Osteocyte (in vitro differentiated cells): ENCODE measurements at places on chromosomes 1 and 21. TPM values are rescaled to one million over a fixed set of nuclear protein-coding genes. Genes with fewer than 3 reads are reported as not detected.

The TMEM82 gene
- not detected in 2 replicates for total RNA-seq

DNA sequence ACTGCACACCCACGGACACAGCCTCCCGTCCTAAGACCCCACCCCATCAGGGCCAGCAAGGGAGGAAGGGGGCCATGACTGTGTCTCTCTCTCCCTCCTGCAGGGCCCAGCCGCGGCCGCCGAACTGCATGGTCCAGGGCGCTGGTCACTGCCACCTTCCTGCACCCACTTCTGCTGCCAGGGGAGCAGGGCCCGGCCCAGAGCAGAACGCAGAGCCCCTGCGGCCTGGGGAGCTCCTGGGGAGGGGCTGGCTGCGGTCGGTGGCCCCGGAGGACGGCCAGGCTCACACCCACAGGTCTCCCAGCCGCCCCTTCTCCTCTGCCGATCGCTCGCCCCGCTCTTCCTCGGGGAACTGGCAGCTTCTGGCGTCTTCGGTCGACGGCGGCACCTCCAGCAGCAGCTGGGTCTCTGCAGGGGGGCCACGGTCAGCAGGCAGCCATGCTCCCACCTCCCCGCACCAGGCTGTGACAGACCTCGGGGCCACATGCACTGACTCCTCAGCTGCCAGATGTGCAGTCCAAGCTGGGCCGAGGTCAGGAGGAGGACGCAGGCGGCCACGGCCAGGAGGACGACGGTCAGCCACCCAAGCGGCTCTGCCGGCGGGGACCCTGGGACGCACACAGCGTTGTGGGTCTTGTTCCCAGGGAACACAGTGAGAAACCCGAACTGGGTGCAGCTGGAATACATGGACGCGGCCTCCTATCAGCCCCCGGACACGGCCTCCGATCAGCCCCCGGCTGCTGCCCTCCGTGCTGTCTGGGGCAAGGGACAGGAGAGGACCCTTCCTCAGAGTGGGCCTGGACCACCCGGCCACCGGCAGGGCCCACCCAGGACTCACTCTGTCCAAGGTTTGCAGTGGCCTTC lies 2.6 kb downstream of the TNFRSF18 start:
- no peak overlapping the region for H3K4me3 ChIP-seq
- H3K27me3 ChIP-seq: no peaks in the 10 kb centered on the region
- no peak overlapping the region for H3K27ac ChIP-seq
- peaks cover 12% of the 10 kb centered on the region for H3K4me1 ChIP-seq
- DNase-seq: no peak

The AJAP1 gene
- total RNA-seq: 0.35 and 0.65 TPM in 2 replicates

DNA sequence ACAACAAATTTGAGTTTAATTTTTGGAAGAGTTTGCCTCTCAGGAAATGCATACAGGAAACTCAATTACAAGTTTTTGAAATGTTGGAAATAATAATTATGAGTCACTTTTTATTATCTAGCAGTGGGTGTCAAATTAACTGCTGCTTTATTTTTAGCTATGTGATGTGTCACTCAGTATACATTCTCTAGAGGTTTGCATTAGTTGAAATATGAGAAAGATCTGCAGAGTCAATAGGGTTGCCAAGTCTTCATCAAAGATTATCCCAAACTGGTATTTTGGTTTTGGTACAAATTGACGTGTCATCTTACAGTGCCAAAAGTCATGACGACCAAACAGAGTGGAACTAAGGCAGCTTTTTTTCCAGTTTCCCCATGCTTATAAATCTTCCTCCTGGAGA lies 54.3 kb upstream of the DIPK1A start:
- peaks cover 30% of the 10 kb centered on the region for H3K27me3 ChIP-seq
- DNase-seq: no peak
- no peak overlapping the region for H3K27ac ChIP-seq
- no peak overlapping the region for H3K4me3 ChIP-seq

The SGIP1 gene
- total RNA-seq: 118 and 123 TPM in 2 replicates

The RBBP5 gene
- 14.7 and 17.3 TPM in 2 replicates for total RNA-seq

DNA sequence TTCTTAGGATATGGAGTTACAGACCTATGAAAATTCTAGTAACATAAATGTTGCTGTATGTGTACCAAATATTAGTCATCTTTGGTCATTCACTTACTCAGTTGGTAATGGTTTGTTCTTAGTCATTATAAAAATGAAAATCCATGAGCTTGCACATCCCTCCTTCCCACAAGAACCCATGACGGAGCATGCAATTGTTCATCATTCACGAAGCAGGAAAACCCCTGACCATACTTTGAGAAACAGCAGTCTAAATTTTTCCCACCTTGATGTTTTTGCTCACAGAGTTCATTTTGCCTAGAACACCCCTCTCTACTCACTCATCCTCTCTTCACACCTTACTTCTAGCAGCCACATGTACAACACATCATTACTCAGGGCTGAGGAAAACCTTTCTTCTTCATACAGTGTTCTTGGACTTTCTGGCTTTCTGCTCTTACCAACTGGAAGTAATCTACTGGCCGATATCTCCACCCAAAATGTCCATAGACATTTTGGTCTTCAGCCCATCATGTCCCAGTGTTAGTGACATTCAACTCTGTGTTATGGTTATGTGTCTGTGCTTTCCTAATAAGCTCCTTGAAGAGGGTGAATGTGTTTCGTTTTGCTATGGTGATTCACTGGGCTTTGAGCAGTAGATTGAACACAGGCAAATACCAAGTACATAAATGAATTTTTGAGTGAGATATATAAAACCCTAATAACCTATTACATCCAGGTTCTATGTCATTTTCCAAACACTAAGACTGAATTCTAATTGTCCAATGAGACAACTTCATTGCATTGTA lies 189.9 kb downstream of the ZC3H11B start:
- H3K4me3 ChIP-seq: no peak overlapping the region
- DNase-seq: no peak
- H3K4me1 ChIP-seq: peaks cover 4% of the 10 kb centered on the region
- no peaks in the 10 kb centered on the region for H3K36me3 ChIP-seq

DNA sequence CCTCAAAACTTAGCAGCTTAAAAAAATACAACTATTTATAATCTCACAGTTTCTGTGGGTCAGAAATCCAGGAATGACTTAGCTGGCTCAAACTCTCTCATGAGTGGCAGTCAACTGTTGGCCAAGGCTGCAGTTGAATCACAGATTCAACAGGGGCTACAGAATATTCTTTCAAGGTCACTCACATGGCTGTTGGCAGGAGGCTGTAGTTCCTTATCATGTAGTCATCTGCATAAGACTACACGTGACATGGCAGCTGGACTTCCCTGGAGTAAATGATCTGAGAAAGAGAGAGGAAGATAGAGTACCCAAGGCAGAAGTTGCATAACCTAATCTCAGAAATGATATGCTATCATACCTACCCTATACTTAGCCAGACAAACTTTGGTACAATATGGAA lies 75.2 kb upstream of the TSPAN2 start:
- peaks cover 31% of the 10 kb centered on the region for H3K4me1 ChIP-seq
- no peak for DNase-seq
- H3K36me3 ChIP-seq: no peaks in the 10 kb centered on the region

The SPAG17 gene
- total RNA-seq: not detected in 2 replicates

DNA sequence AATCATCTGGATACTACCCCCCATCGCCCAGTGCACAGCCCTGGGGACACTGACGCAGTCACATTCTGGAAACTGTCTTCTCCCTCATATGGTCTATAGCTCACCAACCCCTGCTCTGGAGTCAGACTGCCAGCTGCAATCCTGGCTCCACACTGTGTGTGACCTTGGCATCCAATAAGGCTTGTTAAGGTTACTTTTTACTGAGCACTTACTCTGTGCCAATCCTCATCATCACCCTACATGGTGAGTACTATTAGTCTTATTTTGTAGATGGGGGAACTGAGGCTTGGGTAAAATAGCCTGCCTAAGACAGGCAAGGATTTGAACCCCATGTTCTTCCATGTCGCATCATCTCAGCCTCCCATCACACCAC lies 34.9 kb downstream of the AHDC1 start:
- no peak for DNase-seq
- no peaks in the 10 kb centered on the region for H3K27me3 ChIP-seq
- H3K27ac ChIP-seq: peak overlapping the region; percentile 92
- H3K4me1 ChIP-seq: peaks cover 94% of the 10 kb centered on the region

The SLC30A1 gene
- 12.1 and 14.2 TPM in 2 replicates for total RNA-seq

DNA sequence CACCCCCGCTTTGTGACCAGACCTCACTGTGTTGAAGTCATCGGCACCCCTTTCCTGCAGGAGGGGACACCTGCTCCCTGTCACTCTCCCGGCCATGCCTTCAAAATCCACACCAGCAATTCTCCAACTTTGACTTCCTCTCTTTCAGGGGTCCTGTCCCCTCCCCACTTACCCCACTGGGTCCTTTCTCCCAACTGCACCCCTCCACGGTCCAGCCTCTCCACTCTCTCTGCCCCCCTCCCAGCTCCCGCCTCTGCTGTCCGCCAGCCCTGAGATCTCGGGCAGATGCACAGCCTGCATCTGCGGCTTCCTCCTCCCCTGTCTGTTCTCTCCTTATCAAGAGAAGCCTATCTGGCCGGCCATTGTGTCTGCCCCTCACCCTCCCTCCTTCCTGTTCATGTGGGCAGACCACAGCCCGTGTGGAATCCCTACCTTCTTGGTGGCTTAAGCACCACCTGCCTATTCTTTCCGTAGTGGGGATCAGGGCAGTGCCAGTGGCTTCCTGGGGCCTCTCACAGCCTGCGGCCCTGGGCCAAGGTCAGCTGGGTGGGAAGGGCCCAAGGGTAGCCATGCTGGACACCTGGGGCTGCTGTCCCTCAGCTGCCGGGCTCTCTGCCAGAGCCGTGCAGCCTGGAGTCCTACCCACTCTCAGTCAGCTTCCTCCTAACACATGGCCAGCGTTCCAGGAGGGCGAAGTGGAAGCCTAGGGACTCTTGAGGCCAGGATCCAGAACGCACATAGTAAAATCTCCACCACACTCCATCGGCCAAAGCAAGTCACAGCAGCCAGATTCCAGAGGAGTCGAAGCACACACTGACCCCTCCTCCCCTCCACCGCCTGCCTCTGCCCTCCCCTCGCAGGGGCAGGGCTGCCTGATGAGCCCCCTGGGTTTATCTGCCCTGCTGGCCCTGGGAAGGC lies 5.1 kb upstream of the HES4 start:
- no peaks in the 10 kb centered on the region for H3K27me3 ChIP-seq
- H3K4me3 ChIP-seq: peak overlapping the region; percentile 38
- peak overlapping the region; percentile 87 for H3K27ac ChIP-seq
- H3K4me1 ChIP-seq: peaks cover 26% of the 10 kb centered on the region
- H3K36me3 ChIP-seq: peaks cover 4% of the 10 kb centered on the region

The MRAP gene
- total RNA-seq: not detected in 2 replicates

- no peak overlapping the region for H3K4me3 ChIP-seq
- H3K36me3 ChIP-seq: peaks cover 16% of the 10 kb centered on the region
- H3K4me1 ChIP-seq: peaks cover 63% of the 10 kb centered on the region
- H3K27me3 ChIP-seq: no peaks in the 10 kb centered on the region
- DNase-seq: no peak
- peak overlapping the region; percentile 47 for H3K27ac ChIP-seq
These were observed 1.8 kb upstream of the SLC50A1 start for GRCh38 chr1:155133799-155134281.

The UQCRHL gene
- total RNA-seq: 1.5 and 1.6 TPM in 2 replicates

DNA sequence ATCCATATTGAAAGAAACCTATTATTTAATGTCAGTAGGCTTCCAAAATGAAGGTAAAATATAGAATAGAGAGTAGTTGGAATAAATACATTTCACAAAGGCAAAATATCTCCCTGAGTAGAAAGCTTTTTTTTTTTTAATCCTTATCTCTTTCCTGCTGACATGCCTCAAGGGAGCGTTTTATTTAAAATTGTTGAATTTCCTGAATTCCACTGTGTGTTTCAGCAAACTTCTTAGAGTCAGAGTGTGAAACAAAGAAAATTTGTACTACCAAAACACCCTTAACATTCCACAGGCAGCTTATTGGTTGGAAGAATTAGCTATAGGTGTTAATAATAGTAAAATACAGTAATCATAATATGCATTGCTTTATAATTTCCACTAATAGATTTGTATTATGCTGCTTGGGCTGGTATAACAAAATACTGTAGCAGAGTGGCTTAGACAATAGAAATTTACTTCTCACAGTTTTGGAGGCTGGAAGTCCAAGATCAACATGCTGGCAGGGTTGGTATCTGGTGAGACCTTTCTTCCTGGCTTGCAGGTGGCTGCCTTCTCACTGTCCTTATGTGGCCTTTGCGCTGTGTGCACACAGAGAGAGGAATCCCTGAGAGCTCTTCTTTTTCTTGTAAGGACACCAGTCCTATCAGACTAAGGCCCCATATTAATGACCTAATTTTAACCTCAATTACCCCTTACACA lies 468.4 kb upstream of the C1orf87 start:
- H3K4me3 ChIP-seq: no peak overlapping the region
- no peaks in the 10 kb centered on the region for H3K27me3 ChIP-seq
- peaks cover 9% of the 10 kb centered on the region for H3K4me1 ChIP-seq

The MFAP2 gene
- total RNA-seq: 169 and 172 TPM in 2 replicates

DNA sequence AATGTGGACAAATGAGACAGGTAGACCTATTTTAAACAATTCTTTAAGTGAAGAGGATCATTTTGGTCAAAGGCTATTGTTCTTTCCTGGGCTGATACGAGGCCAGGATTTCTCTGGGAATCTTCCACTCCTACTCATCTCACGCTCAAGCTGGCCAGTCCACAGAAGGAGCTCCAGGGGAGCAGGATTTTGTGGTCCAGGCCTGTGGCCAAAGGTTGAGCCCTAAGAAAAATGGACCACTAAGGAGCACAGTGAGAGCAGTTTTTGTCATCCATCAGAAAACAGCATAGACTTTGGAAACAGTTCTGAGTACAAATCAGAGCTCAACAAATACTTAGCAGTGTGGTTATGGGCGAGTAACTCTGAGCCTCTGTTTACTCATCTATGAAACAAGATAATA lies 260.2 kb upstream of the RUNX1 start:
- peaks cover 3% of the 10 kb centered on the region for H3K4me1 ChIP-seq
- H3K36me3 ChIP-seq: no peaks in the 10 kb centered on the region
- DNase-seq: no peak
- no peak overlapping the region for H3K4me3 ChIP-seq
- no peak overlapping the region for H3K27ac ChIP-seq

- no peaks in the 10 kb centered on the region for H3K27me3 ChIP-seq
- no peak for DNase-seq
- H3K4me1 ChIP-seq: peaks cover 18% of the 10 kb centered on the region
- no peaks in the 10 kb centered on the region for H3K36me3 ChIP-seq
These were observed 40.1 kb downstream of the SERTAD4 start for GRCh38 chr1:210272666-210273065.

- no peaks in the 10 kb centered on the region for H3K36me3 ChIP-seq
- peaks cover 62% of the 10 kb centered on the region for H3K4me1 ChIP-seq
- peak; percentile 84 for DNase-seq
- peak overlapping the region; percentile 64 for H3K27ac ChIP-seq
These were observed 733 bp downstream of the KDM5B start for GRCh38 chr1:202807451-202807925.

- no peak overlapping the region for H3K4me3 ChIP-seq
- H3K4me1 ChIP-seq: peaks cover 11% of the 10 kb centered on the region
- no peak overlapping the region for H3K27ac ChIP-seq
- peaks cover 4% of the 10 kb centered on the region for H3K27me3 ChIP-seq
- no peaks in the 10 kb centered on the region for H3K36me3 ChIP-seq
- no peak for DNase-seq
These were observed 29.6 kb upstream of the ZNF326 start for GRCh38 chr1:89965193-89965768.

The AADACL4 gene
- not detected in 2 replicates for total RNA-seq

GRCh38 chr1:189774721-189775287 lies 702.9 kb downstream of the BRINP3 start:
- DNase-seq: no peak
- peaks cover 16% of the 10 kb centered on the region for H3K4me1 ChIP-seq
- H3K36me3 ChIP-seq: no peaks in the 10 kb centered on the region
- H3K4me3 ChIP-seq: no peak overlapping the region
- H3K27ac ChIP-seq: no peak overlapping the region
- H3K27me3 ChIP-seq: no peaks in the 10 kb centered on the region

The ITGB2 gene
- 0.62 and 1.1 TPM in 2 replicates for total RNA-seq
